ENCODE measurements at places on chromosomes 5 and 9.

- DNase-seq = no peak
Observed at GRCh38 chr9:96168882-96169281, 133.1 kb downstream of the HSD17B3 start.

DNA sequence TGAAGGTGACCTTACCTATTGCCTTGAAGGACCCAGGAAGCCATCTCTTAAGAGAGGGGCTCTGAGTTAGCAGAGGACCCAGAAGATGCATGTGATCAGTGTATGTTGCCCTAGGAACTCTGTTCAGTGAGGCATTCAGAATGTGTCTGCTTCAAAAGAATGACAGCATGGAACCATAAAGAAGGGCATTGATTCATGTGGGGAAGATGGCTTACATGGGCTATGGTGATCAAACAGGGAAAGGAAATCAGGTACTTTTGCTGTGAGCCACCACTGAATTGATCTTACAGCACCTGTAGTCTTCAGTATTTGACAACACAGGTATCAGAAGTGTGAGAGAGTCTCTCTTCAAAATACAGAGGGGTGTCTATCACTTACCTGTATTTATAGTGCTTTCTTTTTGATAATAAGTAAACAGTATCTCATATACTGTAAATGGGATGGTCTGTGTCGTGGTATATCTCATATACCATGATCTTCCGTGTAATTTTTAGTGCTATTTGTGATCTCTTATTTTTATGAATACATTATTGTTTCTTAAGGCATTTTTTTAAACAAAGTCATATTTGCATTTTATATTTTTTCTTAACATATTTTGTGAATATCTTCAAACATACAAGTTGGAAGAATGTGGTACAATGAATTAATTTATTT lies 57.0 kb downstream of the FOCAD start:
- no peak for DNase-seq

- no peak for DNase-seq
Observed at GRCh38 chr9:92332577-92333281, 7.0 kb downstream of the CENPP start.

DNA sequence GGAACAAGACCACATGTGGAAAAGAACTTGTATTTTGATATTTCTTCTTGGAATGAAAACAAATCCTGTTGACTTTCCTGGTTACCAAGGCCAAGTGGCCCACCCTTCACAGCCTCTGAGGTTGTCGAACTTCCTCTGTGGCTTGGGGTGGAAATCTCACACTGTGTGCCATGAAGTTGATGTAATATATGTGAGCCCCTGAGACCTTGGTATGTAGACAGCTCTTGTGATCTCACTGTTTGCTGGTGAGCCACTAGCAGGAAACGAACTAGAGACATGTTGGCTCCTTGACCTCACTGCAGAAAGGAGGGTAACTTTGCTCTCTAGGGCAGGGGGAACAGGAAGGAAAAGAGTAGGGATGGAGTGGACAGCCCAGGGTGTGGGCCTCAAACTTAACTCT lies 159.4 kb downstream of the ARHGAP26 start:
- no peak for DNase-seq

Measured in COR-L47 (cell line).